Kidney (tissue), 22 donors: ENCODE measurements at places on chromosomes 11 and 22. TPM values are rescaled to one million over a fixed set of nuclear protein-coding genes. Genes with fewer than 3 reads are reported as not detected.

The P2RY6 gene
- total RNA-seq = 17.9 TPM

GRCh38 chr22:38191055-38191454 lies 9.4 kb upstream of the PLA2G6 start:
- no peak for DNase-seq
- H3K27ac ChIP-seq = no peak overlapping the region

DNA sequence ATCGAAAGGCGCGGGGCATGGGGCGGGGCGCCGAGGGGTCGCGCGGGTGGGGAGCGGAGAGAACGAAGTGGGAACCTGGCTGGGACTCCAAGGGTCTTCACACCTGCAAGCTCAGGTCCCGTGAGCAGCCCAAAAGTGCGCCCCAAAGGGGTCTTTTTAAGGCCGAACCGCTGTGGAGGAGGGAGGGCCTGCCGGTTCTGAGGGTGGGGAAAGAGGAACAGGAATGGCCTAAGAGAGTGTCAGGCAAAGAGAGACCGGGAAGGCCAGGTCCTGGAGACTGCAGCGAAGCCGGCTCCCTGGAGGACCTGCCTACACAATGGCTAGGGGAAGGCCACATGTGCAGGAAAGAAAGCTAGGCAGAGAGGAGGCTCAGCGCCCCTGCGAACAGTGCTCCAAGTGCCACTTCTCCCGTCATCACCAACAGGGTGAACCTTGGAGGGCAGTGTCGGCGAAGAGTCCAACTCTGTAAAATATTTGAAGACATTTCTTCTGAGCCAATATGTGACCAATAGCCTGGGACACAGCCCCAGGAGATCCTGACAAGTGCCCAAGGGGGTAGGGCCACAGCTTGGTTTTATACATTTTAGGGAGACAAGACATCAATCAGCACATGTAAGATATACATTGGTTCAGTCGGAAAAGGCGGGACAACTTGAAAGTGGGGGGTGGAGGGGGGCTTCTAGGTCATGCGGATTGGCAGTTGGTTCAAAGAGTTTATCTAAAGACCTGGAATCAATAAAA lies 710 bp upstream of the DGCR2 start:
- H3K4me3 ChIP-seq = peak overlapping the region; percentile 53
- H3K4me1 ChIP-seq = peaks cover 27% of the 10 kb centered on the region
- no peaks in the 10 kb centered on the region for H3K27me3 ChIP-seq
- DNase-seq = no peak
- no peak overlapping the region for H3K27ac ChIP-seq

DNA sequence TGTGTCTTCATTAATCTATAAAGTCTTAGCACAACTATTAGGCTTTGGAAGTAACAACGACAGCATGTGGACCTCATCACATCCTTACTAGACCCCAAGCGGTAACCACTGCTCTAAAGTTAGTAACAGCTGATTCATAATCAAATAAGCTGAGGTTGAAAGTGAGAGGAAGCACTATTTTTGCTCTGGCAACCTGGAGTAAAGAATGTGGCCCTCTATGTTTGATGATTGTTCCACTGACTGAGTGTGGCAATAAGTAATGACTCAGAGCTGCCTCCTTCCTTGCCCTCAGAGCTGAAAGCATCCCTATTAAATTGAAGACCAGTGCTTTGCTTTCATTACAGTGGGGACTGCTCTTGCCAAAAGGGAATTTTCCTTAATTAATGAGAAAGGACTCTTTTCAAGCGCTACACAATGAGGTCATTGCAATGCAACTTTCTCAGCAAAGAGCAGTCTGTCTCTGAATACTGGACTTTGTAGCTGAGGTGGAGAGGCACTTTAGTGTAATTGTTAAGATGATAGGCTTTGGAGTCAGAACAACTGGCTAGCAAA lies 906.1 kb upstream of the RAG2 start:
- H3K36me3 ChIP-seq = no peaks in the 10 kb centered on the region
- peak; percentile 43 for DNase-seq
- no peaks in the 10 kb centered on the region for H3K27me3 ChIP-seq
- H3K27ac ChIP-seq = no peak overlapping the region

- DNase-seq = no peak
- H3K4me3 ChIP-seq = no peak overlapping the region
- H3K27ac ChIP-seq = no peak overlapping the region
- H3K4me1 ChIP-seq = no peaks in the 10 kb centered on the region
- no peaks in the 10 kb centered on the region for H3K27me3 ChIP-seq
- no peaks in the 10 kb centered on the region for H3K36me3 ChIP-seq
These were observed 163.7 kb upstream of the ZBED5 start for GRCh38 chr11:11021563-11021962.

The ANO1 gene
- total RNA-seq = 15.1 TPM

The OR8A1 gene
- not detected for total RNA-seq

The GRIK4 gene
- 0.25 TPM for total RNA-seq

GRCh38 chr11:56331861-56332491 lies 13.9 kb upstream of the OR8K1 start:
- no peak overlapping the region for H3K27ac ChIP-seq
- no peaks in the 10 kb centered on the region for H3K27me3 ChIP-seq
- H3K36me3 ChIP-seq = no peaks in the 10 kb centered on the region
- DNase-seq = no peak

The RIMBP3C gene
- 0.22 TPM for total RNA-seq

The ADAMTS8 gene
- 1.2 TPM for total RNA-seq

The CALCA gene
- total RNA-seq = not detected

DNA sequence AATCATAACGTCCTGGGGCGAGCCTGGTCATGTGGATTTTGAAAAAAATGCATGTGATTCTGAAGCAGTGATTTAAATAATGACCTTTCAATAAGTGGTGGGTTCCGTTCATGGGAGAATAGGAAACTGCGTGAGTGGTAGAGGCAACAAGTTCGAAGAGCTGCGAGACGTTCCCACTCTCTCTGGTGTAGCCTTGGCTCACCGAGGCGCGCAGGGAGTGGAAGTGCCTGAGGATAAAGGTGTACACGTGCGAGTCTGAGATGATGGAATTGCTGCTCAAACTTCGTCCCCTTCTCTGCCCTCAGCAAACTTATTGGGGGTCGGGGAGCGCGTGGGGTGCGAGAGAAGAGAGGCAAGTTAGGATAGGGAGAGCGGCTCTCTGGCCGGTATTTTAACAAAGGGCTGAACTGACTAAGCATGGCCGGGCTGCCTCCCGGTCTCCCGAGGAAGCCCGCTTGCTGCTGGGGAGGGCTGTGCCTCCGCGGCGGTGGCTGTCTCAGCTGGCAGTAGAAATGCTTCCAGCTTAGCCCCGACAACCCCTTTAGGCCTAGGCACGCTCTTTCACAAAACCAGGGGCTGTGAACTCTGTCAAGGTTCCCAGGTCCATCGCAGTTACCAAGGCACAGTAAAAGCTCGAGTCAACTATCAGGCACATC lies 875 bp upstream of the STT3A start:
- peak overlapping the region; percentile 96 for H3K27ac ChIP-seq
- no peak for DNase-seq
- peaks cover 9% of the 10 kb centered on the region for H3K4me1 ChIP-seq
- H3K4me3 ChIP-seq = peak overlapping the region; percentile 89
- H3K36me3 ChIP-seq = no peaks in the 10 kb centered on the region

The OR10A2 gene
- total RNA-seq = not detected

The C11orf65 gene
- total RNA-seq = 1.1 TPM

DNA sequence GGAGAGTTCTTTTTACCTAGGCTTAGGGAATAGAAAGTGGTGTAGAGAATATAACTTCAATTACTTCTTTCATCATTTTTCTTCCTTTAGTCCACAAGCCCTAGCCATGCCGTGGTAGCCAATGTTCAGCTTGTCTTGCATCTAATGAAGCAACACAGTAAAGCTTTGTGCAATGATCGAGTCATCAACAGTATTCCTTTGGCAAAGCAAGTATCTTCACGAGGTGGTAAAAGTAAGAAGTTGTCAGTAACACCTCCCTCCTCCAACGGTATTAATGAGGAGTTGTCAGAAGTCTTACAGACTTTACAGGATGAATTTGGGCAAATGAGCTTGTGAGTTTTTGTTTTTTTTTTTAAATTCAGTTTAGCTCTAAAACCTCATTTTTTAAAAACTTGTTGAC lies 37.4 kb downstream of the CEP57 start:
- no peaks in the 10 kb centered on the region for H3K27me3 ChIP-seq
- DNase-seq = no peak
- no peaks in the 10 kb centered on the region for H3K4me1 ChIP-seq
- no peak overlapping the region for H3K27ac ChIP-seq

- no peaks in the 10 kb centered on the region for H3K36me3 ChIP-seq
- peak overlapping the region; percentile 45 for H3K4me3 ChIP-seq
- peak; percentile 68 for DNase-seq
- H3K4me1 ChIP-seq = peaks cover 16% of the 10 kb centered on the region
- H3K27ac ChIP-seq = peak overlapping the region; percentile 79
These were observed 3.7 kb downstream of the PDGFB start for GRCh38 chr22:39240831-39241793.

DNA sequence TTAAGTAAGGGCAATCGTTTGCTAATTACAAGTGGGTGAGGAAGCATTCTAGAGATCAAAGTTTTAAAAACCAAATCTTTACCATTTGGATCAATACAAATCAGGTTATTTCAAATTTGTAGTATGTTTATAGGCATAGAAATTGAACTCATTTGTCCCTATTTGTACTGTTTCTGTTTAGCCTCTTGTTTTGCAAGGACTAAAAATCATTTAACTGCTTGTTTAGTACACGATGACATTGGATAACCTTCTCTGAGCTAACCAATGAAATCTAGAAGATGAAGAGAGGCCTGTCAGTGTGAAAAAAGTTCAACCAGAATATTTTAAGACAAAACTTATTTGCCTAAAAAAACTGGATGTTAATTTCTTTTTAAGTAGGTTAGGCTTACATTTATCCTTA lies 40.0 kb downstream of the ZC3H12C start:
- no peak overlapping the region for H3K27ac ChIP-seq
- no peak for DNase-seq
- H3K27me3 ChIP-seq = no peaks in the 10 kb centered on the region
- H3K4me3 ChIP-seq = no peak overlapping the region
- peaks cover 5% of the 10 kb centered on the region for H3K4me1 ChIP-seq
- no peaks in the 10 kb centered on the region for H3K36me3 ChIP-seq

GRCh38 chr22:39209756-39210155 lies 35.0 kb downstream of the PDGFB start:
- no peaks in the 10 kb centered on the region for H3K27me3 ChIP-seq
- no peaks in the 10 kb centered on the region for H3K36me3 ChIP-seq
- H3K4me1 ChIP-seq = no peaks in the 10 kb centered on the region
- DNase-seq = no peak
- H3K4me3 ChIP-seq = no peak overlapping the region
- no peak overlapping the region for H3K27ac ChIP-seq

DNA sequence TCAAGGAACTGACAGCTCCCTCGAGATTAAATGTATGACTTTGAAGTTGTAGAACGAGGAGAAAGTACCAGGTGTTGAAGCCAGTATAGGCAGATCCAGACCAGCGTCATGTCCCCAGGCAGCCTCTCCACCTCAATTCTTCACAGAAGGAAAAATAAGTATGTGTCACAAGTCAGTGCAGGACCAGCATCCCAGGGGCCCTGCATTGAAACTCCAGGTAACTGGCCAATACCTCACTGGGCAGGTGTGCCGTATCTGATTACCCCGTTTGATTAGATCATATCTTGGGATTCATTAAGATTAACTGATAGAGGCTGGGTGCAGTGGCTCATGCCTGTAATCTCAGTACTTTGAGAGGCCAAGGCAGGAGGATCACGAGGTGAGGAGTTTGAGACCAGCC lies 466.7 kb upstream of the B3GAT1 start:
- H3K27ac ChIP-seq = no peak overlapping the region
- H3K36me3 ChIP-seq = no peaks in the 10 kb centered on the region
- H3K27me3 ChIP-seq = no peaks in the 10 kb centered on the region
- no peak overlapping the region for H3K4me3 ChIP-seq

DNA sequence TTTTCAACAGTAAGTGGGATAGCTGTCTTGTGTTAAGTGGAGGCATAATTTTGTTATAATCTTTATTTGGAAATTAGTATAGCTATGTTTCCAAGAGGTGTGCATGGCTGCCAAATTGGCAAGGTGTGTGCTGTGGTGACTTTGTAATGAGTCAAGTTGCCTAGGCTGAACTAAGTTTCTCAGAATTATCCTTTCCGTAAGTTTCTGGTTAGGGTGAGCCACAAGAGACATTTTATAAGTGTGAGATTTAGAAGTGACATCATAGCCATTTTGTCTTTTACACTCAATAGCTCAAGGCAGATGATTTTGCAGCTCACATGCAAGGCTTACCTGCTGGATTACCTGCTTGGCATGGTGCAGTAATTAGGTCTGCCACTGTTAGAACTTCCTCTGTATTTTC lies 90.3 kb downstream of the C11orf87 start:
- H3K4me1 ChIP-seq = no peaks in the 10 kb centered on the region
- no peaks in the 10 kb centered on the region for H3K27me3 ChIP-seq
- no peak overlapping the region for H3K4me3 ChIP-seq
- no peak overlapping the region for H3K27ac ChIP-seq

The TBX1 gene
- total RNA-seq = 5.5 TPM

DNA sequence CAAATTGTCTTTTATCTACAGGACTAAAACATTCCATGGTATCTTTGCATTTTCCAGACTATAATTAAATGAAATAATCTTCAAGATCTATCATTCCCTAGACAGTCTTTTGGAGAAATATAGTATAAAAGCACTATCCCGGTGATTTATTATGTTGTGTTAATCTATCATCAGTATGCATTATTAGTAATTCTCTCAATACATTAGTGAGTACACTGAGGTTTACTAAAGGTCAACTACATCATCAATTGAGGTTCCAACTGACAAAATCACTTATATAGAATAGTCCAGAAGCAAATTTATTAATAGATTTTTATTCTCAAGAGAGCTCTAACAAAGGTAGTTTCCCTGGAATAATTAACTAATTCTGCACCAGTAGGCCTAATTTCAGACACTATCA lies 169.6 kb downstream of the KCNA4 start:
- H3K4me3 ChIP-seq = no peak overlapping the region
- no peak for DNase-seq
- no peaks in the 10 kb centered on the region for H3K4me1 ChIP-seq
- no peaks in the 10 kb centered on the region for H3K27me3 ChIP-seq
- H3K27ac ChIP-seq = no peak overlapping the region
- no peaks in the 10 kb centered on the region for H3K36me3 ChIP-seq

DNA sequence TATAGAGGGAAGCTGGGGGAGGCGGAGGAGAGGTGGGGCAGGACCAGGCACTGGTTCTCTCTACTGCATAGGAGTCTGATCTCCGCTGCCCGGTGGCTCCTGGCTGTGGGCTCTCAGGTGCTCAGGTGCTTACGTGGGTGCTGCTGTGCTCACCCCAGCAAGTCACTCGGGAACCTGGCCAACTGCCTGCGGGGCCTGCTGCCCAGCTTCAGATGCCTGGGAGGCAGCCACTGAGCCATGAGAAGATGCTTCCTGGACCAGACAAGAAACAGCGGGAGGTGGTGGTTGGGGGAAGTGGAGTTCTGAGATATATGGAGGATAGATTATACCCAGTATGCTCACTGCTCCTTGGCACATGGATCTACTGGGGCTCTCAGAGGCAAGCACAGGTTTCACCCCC lies 1303.4 kb downstream of the TBC1D22A start:
- H3K27me3 ChIP-seq = no peaks in the 10 kb centered on the region
- no peak for DNase-seq
- no peak overlapping the region for H3K4me3 ChIP-seq
- H3K27ac ChIP-seq = no peak overlapping the region

The MAPK8IP1 gene
- total RNA-seq = 15.7 TPM
